ENCODE measurements at places on chromosomes 12 and 14.

DNA sequence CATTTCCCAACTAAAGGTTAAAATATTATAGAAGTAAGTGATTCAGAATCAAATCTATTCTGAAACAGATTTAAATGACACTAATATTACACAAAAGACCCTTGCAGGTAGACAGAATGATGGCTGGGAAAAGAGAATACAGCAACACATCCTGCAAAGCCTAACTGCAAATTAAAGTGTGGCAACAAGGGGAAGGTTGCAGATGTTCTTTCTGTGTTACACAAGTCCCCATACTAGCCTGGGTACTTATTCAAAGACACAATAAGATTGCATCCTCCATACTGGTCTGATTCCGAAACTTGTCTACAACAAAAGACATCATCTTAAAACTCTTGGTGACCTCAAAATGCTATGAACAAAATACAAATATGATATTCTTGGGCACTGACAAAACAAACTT is 50.5 kb downstream of the R3HDM2 start:
- no peak for DNase-seq

GRCh38 chr12:27996761-27997160 is 24.2 kb upstream of the PTHLH start:
- no peak for DNase-seq

GRCh38 chr14:75142494-75142893 is 15.6 kb upstream of the NEK9 start:
- DNase-seq, result no peak

GRCh38 chr12:40688085-40688725 is 4.0 kb upstream of the CNTN1 start:
- DNase-seq, result no peak

- DNase-seq, result no peak
These were observed 114.3 kb upstream of the PCED1B start for GRCh38 chr12:46965137-46965536.

DNA sequence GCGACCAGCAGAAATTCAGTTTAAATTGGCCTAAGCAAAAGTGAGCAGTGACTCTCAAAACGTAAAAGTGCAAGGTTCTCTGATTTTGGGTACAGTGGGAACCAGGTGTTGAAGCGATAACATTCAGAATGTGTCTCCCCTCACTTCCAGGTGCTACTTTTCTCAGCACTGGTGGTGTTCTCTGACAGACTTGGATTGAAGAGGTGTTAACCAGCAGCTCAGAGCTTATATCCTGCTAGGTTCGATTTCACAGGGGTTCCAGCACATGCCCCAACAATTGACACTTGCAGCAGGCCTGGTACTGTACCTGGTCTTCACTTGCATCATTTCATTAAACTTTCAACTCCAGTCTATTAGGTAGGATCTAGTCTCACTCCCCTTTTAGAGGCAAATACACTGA is 680.2 kb downstream of the VRK1 start:
- no peak for DNase-seq

- DNase-seq, result no peak
These were observed 42.2 kb upstream of the CAPRIN2 start for GRCh38 chr12:30796891-30797371.

GRCh38 chr12:108308395-108309085 is 30.6 kb downstream of the CMKLR1 start:
- no peak for DNase-seq

- DNase-seq, result no peak
These were observed 75.6 kb downstream of the RIMBP2 start for GRCh38 chr12:130640496-130640895.

- no peak for DNase-seq
These were observed 107.4 kb downstream of the RERGL start for GRCh38 chr12:17982556-17982955.

GRCh38 chr12:39102474-39103209 is 197.3 kb upstream of the CPNE8 start:
- no peak for DNase-seq
